ENCODE measurements at places on chromosomes 12 and 14. TPM values are rescaled to one million over a fixed set of nuclear protein-coding genes. Genes with fewer than 3 reads are reported as not detected.

The PLEKHG7 gene
- total RNA-seq: not detected

DNA sequence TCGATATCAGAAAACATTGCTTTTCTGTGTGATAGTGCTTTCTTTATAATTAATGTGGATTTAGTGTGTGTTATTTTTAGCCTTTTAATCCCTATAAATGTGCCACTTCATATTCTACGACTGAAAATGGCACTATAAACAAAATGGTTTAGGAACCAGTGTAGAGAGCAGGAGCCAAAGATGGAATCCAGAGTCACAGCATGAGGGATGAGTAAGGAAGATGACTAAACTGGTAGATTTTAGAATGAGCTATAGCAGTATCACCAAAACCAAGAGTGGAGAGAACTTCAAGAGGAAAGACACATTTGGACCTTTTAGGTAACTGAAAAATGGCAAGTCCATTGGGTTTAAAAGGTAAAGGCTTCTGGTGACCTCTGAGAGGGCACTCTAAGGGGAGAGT lies 887.2 kb downstream of the NRXN3 start:
- H3K4me3 ChIP-seq: no peak overlapping the region
- H3K27me3 ChIP-seq: no peaks in the 10 kb centered on the region
- H3K27ac ChIP-seq: no peak overlapping the region
- no peaks in the 10 kb centered on the region for H3K4me1 ChIP-seq

DNA sequence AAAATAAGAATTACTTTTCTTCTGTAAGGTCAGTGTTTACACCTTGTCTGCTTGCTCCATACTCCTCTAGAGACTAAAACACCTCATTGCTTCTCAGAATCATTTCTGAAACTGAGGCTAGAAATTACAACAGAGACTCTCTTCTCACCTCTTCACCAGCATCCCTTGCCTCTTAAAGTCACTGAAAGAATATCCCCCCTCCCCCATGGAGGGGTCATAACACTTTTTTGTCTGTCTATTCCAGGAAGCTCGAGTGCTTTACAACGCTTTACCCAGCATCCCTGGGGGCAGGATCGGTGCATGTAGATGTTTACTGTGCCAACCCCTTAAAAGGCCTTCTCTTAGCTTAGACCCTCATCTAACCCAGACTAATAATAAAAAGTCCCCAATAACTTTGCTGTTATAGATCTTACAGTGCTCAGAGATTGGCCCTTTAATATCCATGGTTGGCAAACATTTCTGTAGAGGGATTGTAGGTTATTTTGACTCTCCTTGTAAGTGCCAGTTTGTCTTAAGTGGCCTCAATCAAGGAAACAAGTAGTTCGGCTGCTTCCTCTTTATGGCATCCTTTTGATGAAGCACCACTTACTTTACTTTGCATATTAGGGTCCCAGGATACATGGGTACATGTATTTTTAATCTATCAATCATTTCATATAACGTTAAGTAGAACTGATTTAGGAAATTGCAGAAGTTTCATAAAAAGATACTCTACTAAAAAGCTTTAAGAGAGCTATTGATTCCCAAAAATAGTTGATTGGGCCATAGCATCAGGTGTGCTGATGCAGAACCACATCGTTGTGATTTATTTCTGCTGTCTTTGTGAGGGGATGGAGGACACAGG lies 29.3 kb downstream of the PRKCH start:
- H3K27ac ChIP-seq: no peak overlapping the region
- H3K27me3 ChIP-seq: no peaks in the 10 kb centered on the region
- DNase-seq: no peak

- H3K27ac ChIP-seq: no peak overlapping the region
- H3K27me3 ChIP-seq: no peaks in the 10 kb centered on the region
- no peak overlapping the region for H3K4me3 ChIP-seq
- DNase-seq: no peak
Measured at GRCh38 chr12:91017511-91018263, 12.9 kb upstream of the EPYC start.

DNA sequence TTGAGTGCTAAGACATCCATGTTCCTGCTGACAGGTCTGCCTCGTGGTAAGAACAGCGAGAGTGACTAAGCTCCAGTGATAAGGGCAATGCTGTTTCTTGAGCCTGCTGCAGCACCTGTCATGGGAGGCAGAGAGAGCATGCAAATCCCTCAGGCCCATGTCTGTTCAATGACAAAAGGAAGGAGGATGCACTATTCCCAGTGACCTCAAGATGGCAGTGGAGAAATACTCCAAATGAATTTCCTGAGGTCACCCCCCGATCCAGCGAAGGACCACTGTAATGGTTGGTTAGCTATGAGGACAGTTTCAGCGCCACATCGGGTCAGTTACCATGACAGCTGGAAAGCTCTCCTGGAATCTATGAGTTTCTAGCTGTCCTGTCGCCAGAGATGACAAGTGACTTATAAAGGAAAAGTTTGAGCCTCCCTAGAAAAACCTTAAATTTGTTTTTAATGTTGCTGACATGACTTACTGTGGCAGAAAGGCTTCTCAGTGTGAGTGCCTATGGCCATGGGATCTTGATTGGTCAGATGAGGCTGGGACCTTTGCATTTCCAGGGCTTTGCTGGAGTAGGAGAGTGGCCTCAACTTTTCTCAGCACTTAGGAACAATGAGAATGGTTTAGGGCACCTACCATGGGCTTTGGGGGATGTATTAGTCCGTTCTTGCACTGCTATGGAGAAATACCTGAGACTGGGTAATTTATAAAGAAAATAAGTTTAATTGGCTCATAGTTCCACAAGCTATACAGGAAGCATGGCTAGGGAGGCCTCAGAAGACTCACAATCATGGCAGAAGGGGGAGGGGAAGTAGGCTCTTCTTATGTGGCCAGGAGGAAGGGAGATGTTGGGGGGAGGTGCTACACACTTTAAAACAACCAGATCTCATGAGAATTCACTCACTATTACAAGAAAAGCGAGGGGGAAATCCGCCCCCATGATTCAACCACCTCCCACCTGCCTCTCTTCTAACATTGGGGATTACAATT lies 88.0 kb upstream of the TMEM260 start:
- H3K27me3 ChIP-seq: no peaks in the 10 kb centered on the region
- H3K4me1 ChIP-seq: no peaks in the 10 kb centered on the region
- DNase-seq: no peak

DNA sequence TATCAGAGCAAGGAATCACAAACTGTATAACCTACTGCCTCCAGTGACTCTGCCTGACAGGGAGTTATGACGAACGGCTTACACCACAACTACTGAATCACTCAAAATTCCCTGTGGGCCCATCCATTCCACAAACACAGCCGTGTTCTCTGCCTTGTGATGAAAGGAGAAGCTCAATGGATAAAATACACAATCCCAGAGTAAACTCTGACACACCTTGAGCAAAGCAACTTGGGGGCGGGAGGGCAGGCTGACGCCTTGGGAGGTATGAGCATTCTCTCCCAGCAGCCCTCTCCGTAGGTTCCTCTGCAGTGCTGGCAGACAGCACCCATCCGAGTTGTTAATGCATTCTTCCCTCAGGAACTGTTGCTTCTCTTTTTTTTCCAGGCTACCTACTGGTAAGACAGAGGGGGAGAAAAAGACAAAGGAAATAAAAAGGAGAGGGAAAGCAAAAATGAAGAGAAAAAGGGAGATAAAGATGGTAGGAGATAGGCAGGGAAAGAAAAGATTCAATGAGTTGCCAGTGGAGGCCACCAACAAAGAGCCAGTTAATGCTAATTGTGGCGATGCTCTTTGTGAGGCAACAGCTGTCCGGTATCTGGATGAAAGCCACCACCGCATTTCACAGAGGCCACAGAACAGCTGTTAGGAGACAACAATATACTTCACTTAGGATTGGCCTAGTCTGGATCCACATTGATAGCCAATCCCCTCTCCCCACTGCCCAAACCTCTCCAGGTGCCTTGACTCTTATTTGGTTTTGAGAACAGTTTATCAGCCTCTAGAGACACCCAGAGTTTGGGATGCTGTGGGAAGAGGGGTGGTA lies 4.7 kb upstream of the DIO2 start:
- no peak overlapping the region for H3K4me3 ChIP-seq
- H3K27ac ChIP-seq: no peak overlapping the region
- no peaks in the 10 kb centered on the region for H3K27me3 ChIP-seq
- H3K36me3 ChIP-seq: no peaks in the 10 kb centered on the region
- DNase-seq: no peak

GRCh38 chr12:46342562-46343033 lies 30.0 kb downstream of the SLC38A2 start:
- no peaks in the 10 kb centered on the region for H3K36me3 ChIP-seq
- H3K27ac ChIP-seq: peak overlapping the region; percentile 18
- no peaks in the 10 kb centered on the region for H3K27me3 ChIP-seq
- no peaks in the 10 kb centered on the region for H3K4me1 ChIP-seq

DNA sequence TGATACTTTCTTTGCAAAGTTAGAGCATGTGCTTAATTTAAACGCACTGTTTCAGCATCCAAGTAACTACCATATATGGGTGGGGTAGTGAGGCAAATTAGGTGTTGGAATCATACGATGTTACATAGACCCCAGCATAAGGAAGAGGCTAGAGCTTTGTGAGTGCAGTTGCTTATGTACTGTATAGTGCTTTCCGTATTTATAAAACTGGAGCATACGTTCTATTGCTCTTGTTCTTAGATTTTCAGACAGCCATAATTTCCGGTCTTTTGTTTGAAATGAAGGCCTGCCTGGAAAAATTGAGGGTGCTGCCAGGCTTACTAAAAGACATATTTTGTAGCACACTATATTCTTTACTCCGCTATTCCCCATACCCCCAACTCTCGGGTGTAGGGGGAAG lies 335.7 kb downstream of the FOXG1 start:
- no peaks in the 10 kb centered on the region for H3K27me3 ChIP-seq
- H3K27ac ChIP-seq: no peak overlapping the region
- H3K36me3 ChIP-seq: no peaks in the 10 kb centered on the region
- DNase-seq: no peak

GRCh38 chr12:77619425-77619824 lies 211.3 kb upstream of the NAV3 start:
- H3K27me3 ChIP-seq: no peaks in the 10 kb centered on the region
- no peaks in the 10 kb centered on the region for H3K36me3 ChIP-seq
- DNase-seq: no peak
- no peak overlapping the region for H3K4me3 ChIP-seq

The ADCY6 gene
- total RNA-seq: 109 TPM

DNA sequence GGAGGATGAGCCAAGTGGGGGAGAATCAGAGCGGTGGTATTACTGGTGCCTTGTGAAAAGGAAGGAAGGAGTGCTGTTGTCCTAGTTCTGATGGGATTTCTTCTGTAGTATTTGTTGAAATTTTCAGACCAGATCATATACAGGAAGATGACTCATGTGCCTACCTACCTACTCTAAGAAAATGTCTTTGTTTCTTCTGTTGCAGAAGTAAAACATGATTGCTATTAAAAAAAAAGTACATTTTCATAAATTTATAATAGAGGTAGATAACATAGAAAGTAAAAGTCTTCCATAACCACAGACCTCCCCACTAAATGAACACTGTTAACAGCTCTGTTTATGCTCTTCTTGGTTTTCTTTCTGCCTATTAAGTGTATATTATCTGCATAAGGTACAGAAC lies 26.9 kb downstream of the SAMD4A start:
- no peak overlapping the region for H3K4me3 ChIP-seq
- H3K36me3 ChIP-seq: no peaks in the 10 kb centered on the region
- no peak overlapping the region for H3K27ac ChIP-seq

The KRT74 gene
- total RNA-seq: not detected

GRCh38 chr14:63524537-63525155 lies 18.5 kb downstream of the PPP2R5E start:
- no peaks in the 10 kb centered on the region for H3K27me3 ChIP-seq
- no peak overlapping the region for H3K4me3 ChIP-seq
- peaks cover 10% of the 10 kb centered on the region for H3K36me3 ChIP-seq
- no peaks in the 10 kb centered on the region for H3K4me1 ChIP-seq

Data from thoracic aorta (tissue), 2 donors.